ENCODE measurements at places on chromosomes 11 and 22.

DNA sequence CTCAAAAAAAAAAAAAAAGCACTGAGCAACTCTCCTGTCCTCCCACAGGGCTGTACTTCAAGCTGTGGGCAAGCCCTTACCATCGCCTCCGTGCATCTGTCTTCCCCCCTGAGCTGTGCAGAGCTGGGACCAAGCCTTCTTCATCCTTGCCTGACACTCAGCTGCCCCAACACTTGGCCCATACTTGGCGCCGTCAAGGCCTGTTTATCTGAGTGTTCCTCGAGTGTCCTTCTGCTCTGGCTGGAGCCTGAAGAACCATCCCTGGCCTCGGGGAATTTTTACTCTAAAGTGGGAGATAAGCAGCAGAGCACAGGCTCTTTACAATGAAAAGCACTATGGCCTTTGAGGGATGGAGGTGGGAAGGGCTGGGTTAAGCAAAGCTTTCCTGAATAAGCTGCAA is 1.6 kb upstream of the TIRAP start:
- no peak for DNase-seq

GRCh38 chr11:12053606-12054361 is 45.4 kb upstream of the DKK3 start:
- no peak for DNase-seq

DNA sequence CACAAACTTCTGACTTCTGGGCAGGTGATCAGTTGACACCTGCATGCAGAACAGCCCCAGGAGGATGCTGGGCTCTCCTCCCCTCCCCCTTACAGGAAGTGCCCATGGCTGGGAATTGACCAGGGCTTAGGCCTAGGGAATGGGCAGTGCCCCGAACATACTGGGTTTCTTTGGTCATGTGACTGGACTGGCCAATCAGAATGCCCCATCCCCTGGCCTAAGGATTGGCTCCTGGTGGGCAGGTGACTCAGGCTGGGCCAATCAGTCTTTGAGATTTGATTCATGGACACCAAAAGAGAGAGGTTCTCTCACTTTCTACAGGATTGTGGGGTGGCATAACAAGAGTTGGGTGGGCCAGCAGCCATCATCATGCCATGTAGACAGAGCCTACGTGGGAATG is 37.1 kb downstream of the MCM5 start:
- DNase-seq: peak; percentile 36

DNA sequence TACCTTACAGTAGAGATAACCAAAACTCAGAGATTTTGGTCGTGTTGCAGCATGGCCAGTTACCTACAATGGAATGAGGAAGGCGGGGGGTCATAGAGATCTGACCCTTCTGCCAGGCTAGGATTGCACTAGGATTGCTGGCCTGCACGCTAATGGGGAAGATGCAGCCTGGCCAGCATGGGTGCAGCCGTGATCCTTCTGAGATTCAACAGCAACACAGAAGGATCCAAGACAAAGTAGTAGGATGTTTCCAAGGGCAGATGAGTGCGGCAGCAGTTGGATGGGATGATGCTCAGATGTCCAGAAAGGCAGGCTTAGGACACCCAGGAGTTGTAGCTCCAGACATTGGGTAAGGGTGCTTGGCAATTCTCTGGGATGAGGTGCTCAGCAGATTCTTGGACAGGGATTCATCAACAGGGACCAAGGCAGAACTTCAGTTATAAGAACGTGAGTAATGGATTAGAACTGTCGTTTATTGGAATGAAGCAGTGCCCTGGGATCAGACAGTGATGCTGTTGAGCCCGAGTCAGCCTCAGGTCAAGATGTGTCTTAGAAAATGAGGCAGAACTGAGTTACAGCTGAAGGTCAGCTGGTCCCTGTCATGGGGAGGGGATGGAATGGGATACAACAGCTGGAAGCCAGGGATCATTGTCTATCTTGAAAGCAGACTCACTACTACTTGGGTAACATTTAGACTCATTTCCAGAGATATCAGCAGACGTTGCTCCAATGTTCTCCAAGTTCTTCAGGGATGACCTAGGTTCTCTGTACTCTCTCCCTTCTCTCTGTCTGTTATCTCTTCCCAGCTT is 71.0 kb downstream of the PARVA start:
- DNase-seq: no peak

GRCh38 chr11:99098751-99099150 is 78.0 kb downstream of the CNTN5 start:
- DNase-seq: peak; percentile 0

DNA sequence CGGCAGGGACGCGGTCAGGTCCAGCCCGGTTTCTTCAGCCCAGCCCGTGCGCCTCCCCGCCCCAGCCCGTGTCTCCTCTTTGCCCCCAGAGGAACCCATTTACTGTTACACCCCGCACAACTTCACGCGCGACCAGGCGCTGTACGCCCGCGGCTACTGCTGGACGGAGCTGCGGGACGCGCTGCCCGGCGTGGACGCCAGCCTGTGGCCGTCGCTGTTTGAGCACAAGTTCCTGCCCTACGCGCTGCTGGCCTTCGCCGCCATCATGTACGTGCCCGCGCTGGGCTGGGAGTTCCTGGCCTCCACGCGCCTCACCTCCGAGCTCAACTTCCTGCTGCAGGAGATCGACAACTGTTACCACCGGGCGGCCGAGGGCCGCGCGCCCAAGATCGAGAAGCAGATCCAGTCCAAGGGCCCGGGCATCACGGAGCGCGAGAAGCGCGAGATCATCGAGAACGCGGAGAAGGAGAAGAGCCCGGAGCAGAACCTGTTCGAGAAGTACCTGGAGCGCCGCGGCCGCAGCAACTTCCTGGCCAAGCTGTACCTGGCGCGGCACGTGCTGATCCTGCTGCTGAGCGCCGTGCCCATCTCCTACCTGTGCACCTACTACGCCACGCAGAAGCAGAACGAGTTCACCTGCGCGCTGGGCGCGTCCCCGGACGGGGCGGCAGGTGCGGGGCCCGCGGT is 6.5 kb downstream of the PANX2 start:
- no peak for DNase-seq

- no peak for DNase-seq
Measured at GRCh38 chr11:115237578-115237977, 266.6 kb downstream of the CADM1 start.

GRCh38 chr11:100855466-100856067 is 168.5 kb downstream of the ARHGAP42 start:
- no peak for DNase-seq

GRCh38 chr11:118663902-118664301 is 15.5 kb downstream of the TREH start:
- no peak for DNase-seq

- DNase-seq: no peak
Measured at GRCh38 chr22:30324014-30324730, 2.6 kb downstream of the TBC1D10A start.

- DNase-seq: no peak
Measured at GRCh38 chr22:32745251-32745995, 56.1 kb upstream of the TIMP3 start.

GRCh38 chr11:102868339-102868738 is 6.4 kb downstream of the MMP12 start:
- DNase-seq: no peak

DNA sequence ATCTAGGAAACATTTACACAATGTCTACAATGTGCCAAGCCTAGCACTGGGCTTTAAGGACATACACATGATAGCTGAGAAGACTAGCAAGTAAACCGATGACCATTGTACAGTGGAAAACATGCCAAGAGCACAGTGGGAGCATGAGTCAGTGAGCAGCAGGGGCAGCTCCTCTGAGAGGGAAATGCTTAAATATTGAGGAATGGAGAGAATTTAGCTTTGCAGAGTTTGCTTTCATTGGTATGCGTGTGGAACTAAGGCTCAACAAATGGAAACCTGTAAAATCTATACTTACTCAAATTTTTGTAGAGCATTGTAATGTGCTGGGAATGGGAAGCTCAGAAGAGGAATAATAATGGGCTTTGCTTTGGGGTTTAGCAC is 282.3 kb downstream of the ST3GAL4 start:
- no peak for DNase-seq

DNA sequence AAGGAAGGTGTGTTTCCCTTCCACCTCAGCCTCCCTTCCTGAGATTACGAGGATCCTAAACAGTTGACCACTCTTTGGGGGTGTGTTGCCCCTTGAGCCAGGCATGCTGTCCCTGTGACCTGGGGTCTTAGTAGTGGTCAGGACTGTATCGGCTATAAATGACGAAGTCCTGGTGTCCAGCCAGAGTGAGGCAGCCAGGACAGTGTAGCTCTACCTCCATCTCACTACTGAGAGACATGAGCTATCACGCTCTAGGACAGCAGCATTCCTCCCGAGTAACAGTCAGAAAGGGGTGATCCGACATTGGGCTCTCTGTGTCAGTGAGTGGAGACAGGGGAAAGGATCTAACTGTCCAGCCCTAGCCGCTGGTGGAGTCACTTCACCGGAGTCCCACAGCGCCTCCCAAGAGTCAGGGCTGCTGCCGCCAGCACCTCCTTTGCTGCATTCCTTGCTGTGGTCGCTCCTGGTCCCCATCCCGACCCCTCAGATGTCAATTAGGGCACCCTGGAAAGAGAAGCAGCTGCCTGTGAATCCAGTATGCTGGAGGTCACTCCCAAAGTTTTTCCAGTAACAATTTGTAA is 3.3 kb upstream of the B3GNT6 start:
- DNase-seq: no peak

DNA sequence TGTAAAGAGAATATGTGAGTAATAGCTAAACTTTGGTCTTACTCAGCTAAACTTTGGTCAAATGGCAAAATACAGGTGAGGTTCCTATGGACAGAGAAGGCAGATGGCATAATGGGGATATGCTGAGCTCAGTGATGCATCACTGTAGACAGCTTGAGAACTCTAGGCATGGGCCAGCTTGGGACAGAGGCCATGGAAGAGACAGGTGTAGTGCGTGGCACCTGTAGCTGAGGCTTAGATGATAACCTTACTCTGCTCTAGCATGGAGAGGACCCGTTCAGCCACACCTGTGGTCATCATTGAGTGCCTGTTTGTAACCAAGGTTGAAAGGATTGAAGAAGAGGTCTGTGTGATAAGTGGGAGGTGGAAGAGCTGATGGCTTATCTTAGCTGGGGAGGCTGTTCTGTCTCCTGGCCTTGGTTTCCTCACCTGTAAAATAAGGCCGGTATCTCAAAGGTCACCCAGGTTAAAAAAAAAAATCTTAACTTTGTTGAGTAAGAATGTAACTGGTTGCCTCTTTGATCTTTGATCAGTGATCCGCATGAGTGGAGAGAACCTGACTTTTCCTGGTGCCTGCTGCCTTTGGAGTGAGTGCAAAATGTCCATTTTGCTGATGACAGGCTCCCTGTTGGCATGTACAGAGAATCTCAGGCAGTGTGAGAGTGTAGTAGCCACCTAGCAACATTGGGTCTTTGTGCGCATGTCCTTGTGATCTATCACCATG is 48.6 kb downstream of the ZNRF3 start:
- DNase-seq: no peak

GRCh38 chr22:19891317-19892256 is 36.9 kb upstream of the GNB1L start:
- peak; percentile 89 for DNase-seq

DNA sequence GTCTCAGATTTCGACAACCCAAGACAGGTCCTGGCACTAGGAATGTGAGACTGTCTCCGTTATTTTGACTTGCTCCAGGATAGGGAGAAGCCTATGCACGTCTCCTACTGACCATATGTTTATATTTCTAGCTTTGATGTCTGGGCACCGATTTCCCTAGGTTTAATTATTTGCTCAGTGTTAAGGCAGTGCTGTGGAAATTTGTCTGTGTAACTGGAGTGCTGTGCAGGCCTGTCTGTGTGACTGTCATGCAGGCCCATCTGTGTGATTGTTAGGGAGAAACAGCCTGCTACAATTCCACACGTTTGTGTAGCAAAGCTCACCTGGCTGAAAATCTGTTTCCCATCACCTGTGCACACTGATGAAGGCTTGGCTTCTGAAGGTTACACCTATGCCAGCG is 29.6 kb upstream of the HSPA8 start:
- DNase-seq: no peak

GRCh38 chr11:120400564-120401364 is 64.6 kb downstream of the ARHGEF12 start:
- DNase-seq: no peak

- no peak for DNase-seq
Measured at GRCh38 chr11:46335890-46336562, 11.2 kb upstream of the DGKZ start.
